AG10803 (cell line): ENCODE measurements at places on chromosomes 6 and 20.

GRCh38 chr20:6241591-6241990 is 118.8 kb upstream of the FERMT1 start:
- no peak for DNase-seq

DNA sequence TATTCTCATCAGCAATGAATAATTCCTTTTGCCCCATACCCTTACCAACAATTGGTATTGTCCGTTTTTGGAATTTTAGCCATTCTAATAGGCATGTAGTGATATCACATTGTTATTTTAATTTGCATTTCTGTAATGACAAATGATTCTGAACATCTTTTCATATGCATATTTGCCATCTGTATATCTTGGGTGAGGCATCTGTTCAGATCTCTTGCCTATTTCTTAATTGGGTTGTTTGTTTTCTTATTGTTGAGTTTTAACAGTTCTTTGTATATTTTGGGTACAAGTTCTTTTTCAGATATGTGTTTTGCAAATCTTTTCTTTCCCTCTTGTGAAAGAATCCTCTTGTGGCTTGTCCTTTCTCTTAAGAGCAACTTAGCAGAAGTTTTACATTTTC is 69.6 kb downstream of the ZNF292 start:
- no peak for DNase-seq

DNA sequence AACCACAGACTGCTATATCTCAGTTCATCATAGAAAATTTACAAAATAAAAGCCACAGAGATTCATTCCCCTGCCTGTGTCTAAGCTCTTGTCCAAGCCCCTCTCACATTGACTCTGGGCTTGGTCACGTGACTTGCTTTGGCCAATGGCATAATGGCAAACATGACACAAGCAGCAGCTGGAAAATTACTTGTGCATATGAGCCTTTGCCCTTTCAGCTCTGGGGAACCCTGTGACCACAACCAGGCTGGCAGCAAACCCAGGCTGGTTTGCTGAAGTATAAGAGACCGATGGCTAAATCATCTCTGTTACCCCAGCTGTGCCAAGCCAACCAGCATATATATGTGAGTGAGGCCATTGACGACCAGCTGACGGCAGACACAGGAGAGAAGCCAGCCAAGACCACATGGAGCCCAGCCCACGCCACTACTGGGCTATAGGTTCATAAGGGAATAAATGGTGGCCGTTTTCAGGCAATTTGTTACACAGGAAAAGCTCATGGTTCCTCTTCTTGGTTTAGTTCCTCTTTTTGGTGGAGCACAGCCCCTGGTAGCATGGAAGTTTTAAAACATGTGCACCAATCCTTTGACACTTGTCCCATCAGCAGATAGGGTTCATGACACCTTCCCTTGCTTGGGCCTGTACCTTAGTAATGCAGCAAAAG is 31.8 kb upstream of the RSPO4 start:
- no peak for DNase-seq

- no peak for DNase-seq
Measured at GRCh38 chr20:41181567-41181966, 44.2 kb downstream of the PLCG1 start.

DNA sequence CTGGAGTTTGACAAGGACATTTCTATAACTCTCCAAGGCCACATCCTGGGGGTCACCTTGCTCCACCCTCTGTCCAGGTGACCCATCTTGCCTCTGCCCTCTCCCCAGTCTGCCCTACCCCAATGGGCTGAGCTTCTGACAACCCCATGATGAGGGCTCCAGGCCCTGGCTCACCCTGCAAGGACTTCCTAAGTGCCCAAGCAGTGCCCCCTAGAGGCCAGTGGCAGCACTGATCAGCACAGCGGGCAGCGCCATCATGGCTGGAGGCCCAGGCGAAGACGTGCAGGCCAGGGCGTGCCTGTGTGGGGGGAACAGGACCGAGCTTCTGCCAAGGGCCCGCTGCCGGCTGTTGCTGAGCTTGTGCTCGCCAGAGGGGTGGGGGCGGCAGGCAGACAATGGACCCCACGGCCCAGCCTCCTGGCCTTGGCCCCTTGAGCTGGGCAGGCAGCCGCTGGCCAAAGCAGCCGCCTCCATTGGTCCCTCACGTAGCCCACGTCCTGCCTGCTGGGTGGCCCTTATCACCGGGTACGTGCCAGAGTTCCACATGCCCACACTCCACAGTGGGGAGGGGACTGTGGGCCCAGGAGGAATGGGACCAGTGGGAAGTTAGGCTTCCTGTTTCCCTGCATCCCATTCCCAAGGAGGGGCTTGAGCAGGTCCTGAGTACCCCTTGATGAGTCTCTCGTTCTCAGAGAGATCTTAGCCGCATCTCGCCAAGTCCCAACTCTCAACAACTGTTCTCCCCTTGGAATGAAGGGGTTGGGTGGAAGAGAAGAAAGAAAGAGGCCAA is 64.3 kb downstream of the MRPL14 start:
- no peak for DNase-seq

DNA sequence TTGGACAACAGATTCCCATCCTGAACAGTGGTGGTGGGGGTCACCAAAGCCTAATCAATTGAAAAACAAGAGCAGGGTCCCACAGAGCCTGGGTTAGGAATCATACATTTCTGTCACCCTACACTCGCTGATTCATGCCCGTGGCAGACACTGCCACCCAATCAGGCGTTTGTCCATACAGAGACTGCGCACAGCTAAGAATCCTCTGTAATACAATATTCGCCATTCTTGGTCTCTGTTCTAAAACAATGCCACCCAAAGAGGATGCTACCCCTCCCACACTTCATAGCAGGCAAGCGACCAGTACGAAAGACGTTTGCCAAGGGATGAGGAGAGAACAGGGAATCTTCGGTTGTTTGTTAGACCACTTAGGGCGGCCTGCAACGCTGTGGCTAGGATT is 28.1 kb upstream of the SLC22A23 start:
- no peak for DNase-seq

DNA sequence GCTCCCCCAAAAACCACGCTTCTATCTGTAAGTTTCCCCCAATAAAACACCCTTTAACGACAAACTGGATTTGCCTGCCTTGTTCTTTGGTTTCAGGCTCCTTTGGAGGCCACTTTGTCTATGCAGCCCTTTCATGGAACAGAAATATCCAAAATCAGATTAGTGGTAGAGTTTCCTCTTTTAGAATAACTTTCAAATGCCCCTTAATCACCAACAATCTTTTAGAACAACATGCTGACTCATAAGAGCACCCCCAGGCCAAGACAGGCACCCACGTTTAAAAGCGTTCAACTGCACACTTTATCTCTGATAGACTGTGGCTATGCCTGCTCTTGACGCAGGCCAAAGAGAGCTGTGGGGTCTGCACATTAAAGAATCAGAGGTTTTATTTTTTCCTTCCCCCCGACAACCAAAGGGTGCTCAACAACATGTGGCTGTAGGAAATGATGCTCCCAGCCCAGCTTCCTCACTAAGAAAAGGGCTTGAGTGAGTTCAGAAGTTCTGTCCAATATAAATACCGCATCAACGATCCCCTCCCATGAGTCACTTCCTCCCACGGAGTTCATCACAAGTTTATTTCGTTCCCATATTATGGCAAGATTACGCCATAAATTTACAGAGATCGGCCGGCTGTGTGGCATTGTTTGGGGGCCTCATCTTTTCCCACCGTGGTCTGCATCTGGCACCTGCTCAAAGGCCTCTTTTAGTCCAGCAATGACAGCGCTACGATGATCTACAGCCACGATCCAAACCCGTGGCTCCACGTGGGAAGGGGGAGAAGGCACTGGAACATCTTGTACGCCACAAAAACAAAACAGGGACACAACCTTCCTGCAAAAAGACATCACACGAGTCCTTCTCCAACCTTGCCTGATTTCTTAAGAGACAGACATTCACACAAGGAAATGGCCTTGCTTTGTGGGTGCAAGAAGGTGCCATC is 88.8 kb upstream of the NFATC2 start:
- peak; percentile 98 for DNase-seq

- DNase-seq: no peak
Measured at GRCh38 chr6:55839080-55839479, 36.3 kb downstream of the BMP5 start.

DNA sequence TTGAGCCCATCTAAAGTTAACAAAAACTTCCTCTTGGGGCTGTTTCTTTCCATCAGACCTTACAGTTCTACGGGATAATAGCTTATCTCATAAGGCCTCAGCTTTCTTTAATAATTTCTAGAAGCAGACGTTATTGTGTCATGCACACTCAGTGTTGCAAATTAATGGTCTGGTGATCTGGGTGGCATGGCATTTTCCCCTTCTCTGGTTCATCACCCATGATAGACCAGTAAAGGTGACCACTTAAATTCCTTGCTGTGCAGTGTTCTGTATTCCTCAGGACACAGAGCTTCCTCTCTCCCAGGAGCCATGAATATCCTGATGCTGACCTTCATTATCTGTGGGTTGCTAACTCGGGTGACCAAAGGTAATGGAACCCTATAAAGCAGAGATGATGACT is at the start of gene DEFB125:
TSS of gene DEFB125 (plus strand) at position 272 of the 400 bp plus-strand sequence. CDS start at position 310, 38 bp downstream.
- no peak for DNase-seq

GRCh38 chr6:17714177-17714576 is 7.5 kb upstream of the NUP153 start:
- DNase-seq: no peak
